ENCODE measurements at places on chromosomes 11 and 22.

- no peak for DNase-seq
Measured at GRCh38 chr11:100930185-100930778, 199.3 kb downstream of the PGR start.

GRCh38 chr22:40855979-40856512 is 393 bp downstream of the ST13 start:
- no peak for DNase-seq

GRCh38 chr22:41550952-41551491 is 6.8 kb upstream of the POLR3H start:
- no peak for DNase-seq

DNA sequence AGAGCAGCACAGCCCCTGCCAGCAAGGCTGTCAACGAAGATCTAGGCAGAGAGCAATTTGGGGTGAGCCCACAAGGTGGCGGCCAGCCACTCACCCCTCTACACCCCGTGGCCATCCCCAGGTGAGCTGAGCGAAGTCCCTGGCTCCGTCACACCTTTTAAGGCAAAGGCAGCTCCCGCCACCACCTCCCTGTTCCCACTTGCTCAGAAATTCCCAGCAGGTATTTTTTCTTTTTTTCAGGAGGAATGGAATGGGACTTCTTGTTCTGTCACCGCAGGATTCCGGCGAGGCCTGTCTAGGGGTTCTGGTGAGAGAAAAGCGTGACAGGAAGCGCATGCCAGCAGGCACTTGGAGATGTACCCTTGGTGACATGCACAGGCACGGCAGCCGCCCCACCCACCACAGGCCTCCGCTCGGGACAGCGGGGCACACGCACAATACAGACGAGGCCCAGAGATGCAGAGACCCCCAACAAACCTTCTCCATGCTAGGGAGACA is 10.0 kb downstream of the RPL3 start:
- no peak for DNase-seq

DNA sequence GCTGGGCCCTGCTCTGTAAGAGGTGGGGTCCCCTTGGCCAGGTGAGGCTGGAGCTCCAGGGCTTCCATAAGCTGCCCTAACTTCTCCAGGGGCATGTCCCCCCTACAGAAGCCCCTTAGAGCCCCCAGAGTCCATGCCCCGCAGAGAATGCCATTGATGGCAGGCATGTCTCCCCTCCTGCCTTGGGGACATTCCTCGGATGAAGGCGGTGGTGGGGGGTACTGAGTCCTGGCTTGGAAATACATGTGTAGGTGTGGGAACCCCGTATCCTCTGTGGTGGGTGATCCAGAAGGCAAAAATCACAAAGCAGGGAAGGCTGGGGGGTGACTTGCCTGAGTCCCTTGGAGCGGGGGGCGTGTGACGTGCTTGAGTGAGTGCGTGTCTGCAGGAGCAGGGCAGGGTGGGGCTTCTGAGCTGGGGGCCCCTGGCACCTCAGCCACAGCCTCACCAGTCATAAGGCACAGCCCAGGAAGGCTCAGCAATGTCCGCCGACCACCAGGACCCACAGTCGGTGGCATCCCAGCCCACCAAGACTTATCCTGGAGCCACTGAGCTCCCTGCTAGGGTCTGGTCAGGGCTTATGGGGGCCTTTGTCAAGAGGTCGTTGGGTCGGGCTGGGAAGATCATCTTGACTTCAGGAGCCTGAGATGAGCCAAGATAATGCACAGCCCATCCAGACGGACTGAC is 69.8 kb upstream of the KCNQ1OT1 start:
- DNase-seq: no peak

- no peak for DNase-seq
Measured at GRCh38 chr11:45913514-45913913, 4.2 kb downstream of the PEX16 start.

GRCh38 chr11:81497202-81497804 is 1236.4 kb downstream of the FAM181B start:
- DNase-seq: no peak

DNA sequence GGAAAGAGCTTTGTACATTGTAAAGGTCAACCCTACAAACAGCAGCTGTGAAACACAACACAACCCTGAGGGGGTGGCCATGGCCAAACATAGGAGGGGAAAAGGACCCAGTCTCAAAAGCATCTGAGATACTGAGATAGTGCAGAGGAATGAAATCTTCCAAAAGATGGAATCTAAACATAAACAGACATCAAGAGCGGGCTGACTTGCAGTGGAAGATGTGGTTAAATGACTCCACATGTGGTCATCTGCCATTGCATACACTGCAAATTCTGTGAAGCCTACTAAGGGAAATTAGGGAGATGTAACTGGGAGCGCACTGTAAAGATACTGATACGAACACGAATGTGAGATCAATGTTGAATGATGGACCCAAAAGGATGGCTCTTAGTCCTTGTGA is 22.0 kb downstream of the BDNF start:
- DNase-seq: no peak

- DNase-seq: no peak
Measured at GRCh38 chr11:6320411-6321155, at the start of gene CAVIN3. Gene CAVIN3 (minus strand): TSS chr11:6320501. CDS start chr11:6320476, 25 bp downstream.

DNA sequence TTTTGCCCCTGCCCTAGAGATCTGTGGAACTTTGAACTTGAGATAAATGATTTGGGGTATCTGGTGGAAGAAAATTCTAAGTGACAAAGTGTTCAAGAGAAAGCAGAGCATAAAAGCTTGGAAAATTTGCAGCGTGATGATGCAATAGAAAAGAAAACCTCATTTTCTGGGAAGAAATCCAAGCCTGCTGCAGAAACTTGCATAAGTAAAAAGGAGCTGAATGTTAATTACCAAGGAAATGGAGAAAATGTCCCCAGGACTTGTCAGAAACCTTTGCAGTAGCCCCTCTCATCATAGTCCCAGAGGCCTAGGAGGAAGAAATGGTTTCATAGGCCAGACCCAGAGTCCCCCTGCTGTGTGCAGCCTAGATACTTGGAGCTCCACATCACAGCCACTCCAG is 686.9 kb downstream of the FAM181B start:
- no peak for DNase-seq

DNA sequence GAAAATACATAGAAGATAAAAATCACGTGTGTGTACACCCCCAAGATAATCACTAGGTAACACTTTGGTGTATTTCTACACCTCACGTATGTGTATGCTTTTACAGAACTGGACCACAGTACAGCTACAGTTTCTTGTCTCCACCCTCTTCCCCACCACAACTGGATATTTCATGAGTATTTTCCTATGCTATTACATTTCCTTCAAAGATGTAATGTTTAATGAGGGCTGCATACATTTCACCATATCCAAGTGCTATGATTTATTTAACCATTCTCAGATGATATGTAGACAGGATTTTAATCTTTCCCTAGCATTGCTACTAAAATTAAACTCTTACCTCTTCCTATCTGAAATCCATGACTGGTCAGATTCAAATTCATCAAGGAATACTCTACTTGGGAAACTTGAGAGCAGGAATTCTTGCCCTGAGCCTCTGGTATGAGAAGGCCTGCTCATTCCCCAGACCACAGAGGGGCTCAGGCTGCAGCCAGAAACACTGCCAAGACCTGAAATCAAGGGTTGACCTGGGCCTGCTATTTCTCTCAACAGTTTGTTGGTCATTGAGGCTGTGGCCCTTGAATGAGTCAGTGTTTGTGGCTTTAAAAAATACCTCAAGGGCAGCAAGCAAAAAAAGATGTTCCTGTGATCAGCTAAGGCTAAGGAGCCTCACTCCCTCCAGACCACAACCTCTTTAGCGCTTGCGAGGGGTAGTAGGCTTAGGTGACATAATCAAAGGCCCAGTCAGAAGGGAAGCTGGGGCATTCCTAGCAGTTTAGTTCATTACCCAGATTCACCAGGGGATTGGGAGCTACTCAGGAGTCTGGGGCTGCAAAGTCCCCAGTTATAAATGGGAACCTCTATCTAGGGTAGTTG is 55.5 kb downstream of the ABTB2 start:
- no peak for DNase-seq

DNA sequence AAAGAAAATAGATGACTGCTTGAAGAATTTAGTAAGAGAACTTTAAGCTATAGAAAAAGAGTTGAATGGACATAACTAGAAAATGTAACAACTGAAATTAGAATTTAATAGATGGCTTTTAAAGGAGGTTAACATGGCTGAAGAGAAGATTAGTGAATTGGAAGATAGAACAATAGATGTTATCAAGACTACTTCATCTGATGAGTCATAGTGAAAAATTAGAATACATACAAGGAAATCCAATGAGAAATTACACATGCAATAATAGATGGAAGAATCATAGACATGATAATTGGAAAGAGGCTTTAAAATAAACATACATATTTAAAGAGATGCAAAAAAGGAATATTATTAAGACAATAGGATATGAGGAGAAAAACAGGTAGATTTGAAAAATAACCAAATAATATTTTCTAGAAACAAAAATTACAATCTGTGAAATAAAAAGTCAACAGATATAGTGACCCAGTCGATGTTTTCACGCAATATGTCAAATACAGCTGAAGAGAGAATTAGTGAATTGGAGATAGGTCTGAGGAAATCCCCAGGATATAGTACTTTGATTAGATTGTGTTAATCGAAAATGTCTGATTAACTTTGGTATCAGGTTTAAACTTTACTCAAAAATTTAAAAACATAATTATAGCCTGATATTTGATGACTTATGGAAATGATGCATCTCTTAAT is 28.2 kb downstream of the CAT start:
- DNase-seq: no peak

DNA sequence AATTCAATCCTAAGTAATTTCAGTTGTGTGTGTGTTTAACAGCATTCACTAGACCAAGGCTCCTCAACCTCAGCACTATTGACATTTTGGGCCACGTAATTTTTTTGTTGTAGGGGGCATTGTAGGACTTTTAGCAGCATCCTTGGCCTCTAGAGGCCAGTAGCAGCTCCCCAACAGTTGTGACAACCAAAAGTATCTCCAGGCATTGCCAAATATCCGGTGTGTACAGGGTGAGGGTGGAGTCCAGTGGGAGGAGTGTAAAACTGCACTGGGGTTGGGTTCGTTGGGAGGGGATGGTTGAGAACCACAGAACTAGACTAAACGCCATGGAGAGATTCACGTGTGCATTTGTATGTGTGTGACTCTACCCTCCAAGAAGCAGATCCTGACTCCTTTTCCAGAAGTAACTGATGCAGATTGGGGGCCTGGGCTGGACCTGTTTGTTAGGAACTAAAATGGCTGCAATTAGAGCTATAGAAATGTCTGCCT is 5.9 kb upstream of the PHF21A start:
- no peak for DNase-seq

DNA sequence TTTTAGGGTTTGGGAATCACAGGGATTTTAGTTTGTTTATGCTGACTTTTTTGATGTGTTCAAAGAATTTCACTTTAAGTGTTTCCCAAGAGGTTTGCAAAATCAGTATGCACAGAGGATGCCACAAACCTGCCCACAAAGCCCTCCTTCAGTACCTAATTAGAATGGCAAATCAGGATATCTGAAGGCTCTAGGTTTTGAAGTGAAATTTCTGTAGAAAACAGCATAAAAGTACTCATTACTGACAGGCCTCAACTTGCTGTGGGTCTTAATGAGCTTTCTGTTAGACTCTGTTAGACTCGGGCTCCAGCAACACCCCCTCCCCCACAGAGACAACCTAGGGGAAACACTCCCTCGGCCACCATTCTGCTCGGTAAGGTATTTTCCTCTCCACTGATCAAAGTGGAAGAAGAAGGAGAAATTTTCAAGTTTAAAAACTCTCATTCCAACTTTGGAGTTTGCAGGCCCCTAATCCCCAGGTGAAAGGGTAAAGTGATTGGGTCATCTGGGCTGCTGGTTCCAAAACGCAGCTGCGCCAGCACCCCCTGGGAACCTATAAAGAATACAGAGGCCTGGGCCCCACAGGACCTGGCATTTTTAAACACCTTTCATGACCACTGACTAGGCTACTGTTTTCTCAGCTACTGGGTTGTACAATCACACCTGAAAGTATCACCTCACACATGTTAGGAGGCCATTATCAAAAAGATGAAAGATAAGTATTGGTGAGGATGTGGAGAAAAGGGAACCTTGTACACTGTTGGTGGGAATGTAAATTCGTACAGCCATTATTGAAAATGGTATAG is 67.5 kb downstream of the PLEKHA7 start:
- DNase-seq: no peak

DNA sequence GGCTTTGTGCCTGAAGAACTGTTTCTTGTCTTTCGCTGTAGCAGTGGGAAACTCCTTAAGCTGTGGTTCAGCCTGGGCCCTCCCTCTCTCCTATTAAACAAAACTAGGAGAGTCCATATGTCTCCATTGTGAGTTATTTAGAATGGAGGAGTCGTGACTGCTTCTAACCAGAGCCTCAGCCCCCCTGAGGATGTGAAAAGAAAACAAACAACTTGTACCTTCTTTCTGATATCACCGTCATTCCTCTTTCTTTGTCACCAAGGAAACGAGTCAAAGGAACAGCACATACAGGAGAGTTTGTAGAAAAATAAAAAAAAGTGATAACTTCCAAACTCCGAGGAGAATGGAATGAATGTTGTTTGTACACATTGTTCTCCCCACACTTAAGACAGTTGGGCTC is 11.6 kb upstream of the EXT2 start:
- DNase-seq: no peak

Measured in stimulated activated CD8-positive, alpha-beta memory T cell treated with anti-CD3 and anti-CD28 coated beads, Interleukin-7, amount 100 ng/mL, for 1 hour (primary cell).